Upper lobe of left lung (tissue), 6 donors: ENCODE measurements at places on chromosomes 7 and 10.

DNA sequence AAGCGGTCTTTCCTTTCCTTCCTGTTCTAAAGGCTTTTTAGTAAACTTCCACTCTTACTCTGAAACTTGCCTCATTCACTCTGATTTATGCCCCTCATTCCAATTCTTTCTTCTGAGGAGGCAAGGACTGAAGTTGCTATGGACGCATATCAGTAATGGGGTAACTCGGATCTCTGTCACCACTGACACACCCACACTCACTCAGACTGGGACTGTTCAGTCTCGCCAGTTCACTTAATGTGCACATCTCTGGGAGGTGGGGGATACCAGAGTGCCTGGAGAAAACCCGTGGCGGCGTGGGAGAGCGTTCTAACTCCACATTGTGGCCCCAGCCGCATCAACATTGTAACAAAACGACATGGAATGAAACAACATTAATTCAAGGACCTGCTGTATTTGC is 1139.3 kb upstream of the CELF2 start:
- DNase-seq: no peak

- no peak for DNase-seq
Observed at GRCh38 chr7:133044722-133045473, 37.0 kb downstream of the CHCHD3 start.

DNA sequence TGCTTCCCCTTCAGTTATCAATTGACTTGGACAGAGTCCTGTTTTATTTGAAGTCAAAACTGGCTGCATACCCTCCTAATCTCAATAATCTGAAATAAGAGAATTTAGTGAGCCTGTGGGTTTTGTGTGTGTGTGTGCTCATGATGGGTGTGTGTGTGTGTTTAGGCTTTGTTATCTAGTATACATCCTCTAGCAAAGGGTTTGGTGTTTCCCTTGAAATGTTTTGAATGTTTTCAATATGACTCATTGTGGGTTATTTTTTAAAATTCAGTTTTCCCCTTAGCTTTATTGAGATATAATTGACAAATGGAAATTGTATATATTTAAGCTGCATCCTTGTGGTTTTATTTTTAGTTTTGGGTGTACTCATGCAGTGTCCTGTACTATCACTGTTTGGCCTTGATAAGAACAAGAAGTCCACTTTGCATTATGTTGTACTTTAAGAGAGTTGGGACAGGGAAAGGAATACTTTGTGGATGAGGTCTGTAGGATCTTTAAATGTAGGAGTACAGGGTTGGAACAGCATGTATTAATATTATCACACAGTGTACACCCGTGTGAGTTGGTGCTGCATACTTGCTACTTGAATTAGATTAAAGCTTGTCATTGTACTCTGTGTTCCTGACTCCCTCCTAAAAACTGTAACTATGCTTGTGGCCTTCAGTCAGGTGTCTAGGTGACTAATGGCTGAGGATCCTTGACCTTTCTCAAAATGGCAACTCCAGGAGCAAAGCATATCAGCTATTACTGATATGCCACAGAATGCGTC is 58.3 kb downstream of the VCL start:
- no peak for DNase-seq

GRCh38 chr7:81672872-81673271 is 97.0 kb downstream of the HGF start:
- DNase-seq: no peak

DNA sequence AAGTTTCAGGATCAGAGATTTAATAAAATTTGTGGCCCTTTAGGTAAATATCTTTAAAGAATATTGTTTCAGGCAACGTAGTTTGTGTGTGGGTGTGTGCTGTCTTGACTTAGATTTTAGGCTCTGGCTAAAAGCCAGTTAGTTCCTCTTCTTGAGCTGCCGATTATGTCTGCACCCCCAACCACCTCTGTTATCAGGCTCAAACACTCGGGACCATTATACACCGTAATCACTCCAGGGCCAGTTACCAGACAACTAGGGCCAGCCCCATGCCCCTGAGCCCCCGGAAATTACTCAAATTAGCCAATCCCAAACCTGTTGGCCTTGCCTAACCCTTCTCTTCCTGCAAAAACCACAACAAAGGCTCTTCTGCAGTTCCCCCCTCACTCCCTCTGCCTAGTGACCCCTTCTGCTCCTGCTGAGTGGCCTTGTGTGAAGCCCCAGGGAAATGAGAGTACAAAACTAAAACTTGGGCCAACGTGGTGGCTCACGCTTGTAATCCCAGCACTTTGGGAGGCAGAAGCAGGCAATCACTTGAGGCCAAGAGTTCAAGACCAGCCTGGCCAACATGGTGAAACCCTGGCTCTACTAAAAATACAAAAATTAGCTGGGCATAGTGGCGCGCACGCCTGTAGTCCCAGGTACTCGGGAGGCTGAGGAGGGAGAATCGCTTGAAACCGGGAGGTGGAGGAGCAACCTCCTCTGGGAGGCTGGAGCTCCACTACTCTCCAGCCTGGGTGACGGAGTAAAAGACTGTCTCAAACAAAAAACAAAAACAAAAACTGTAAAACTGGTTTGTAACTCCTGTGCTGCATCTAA is 9.2 kb upstream of the HNRNPF start:
- peak; percentile 34 for DNase-seq

DNA sequence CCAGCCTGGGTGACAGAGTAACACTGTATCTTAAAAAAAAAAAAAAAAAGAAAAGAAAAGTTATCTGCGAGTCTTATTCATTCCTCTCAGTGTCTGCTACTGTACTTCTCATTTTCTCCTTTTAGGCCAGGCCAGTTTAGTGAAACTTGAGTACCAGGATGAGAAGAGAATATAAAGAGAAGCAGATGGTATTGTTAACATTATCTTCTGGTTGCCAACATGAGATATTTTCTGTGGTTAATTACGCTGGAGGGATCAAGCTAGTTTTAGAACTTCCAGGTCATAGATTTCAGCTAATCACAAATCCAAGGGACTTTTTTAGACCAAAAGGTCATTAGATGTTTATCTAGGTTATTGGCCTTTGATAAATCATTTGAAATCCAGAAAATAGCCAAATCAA is 252.6 kb upstream of the SMIM30 start:
- no peak for DNase-seq

- no peak for DNase-seq
Observed at GRCh38 chr7:74655768-74656440, 1.6 kb upstream of the GTF2I start.

DNA sequence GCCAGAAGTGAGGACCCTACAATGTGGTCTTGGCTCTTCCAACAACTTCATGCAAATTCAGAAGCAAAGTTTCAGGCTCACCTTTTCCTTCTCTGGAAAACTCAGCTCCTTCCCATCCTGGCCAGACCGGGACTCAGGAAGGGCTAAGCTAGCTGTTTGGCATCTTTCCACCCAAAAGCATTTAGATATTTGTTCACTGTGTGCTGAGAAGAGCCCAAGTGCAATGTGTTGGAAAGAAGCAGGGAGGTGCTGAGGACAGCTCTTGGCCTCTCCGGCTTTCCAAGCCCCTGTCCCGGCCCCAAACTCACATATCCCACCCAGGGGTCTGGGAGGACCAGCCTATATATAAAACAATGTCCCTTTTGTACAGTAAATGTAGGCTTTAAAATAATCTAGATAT is 44.5 kb downstream of the MKI67 start:
- no peak for DNase-seq

- no peak for DNase-seq
Observed at GRCh38 chr10:11046776-11047160, 29.1 kb downstream of the CELF2 start.

DNA sequence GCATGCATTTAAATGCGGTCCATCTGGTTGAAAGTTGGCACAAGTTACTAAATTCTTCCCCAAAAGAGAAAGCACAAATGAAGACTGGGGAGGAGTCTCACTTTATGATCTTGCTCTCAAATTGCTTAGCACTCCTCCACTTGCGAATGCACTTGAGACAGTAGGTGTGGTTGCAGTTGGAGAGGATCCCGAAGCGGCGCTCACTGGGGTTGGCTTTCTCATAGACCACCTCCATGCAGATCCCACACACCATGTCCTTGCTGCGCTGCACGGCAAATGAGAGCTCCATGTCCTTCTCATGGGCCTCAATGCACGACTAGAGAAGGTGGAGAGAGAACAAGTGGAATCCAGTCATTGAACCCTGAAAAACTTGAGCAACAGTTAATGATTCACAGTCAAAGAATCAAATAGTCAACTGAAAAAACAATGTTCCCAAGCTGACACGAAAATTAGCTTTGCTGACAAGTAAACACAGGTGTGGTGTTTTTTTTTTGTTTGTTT is 22.7 kb downstream of the MKRN1 start:
- peak; percentile 26 for DNase-seq

GRCh38 chr10:116688241-116688711 is 54.1 kb downstream of the HSPA12A start:
- DNase-seq: no peak

DNA sequence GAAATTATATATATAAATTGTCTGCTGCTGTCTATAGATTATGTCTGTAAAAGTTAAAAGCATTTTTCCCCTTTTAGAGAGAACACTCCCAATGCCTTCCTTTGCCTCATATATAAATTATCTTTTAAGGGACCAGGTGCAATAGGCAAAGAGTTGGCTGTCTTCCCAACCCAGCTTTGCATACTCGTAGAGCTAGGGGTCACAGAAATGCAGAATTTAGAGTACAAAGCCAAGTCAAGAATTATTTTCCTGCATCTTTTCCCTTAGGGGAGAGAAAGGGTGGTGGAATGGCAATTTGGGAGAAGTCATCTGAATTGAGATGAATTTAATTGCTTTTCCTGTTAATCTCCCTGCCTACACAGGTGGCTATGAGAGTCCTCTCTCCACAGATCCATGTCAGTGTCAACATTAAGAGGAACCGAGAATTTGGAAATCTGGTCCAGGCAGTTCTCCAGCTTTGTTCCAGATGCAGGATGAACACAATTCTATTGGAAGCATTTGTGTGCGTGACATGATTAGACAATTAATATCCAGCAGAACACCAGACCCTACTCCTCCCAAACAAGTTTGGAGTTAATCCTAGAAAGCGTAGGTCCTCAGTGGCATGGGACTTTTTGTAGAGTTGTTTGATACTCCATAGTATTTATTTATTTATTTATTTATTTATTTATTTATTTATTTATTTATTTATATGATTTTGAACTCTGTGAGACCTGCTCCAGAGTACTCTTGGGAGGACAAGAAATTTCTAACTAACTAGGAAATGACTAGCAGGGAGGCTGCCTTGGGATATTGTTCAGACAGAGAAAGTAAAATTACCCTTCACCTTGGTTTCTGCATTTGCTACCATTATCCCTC is 80.3 kb upstream of the SKAP2 start:
- no peak for DNase-seq

DNA sequence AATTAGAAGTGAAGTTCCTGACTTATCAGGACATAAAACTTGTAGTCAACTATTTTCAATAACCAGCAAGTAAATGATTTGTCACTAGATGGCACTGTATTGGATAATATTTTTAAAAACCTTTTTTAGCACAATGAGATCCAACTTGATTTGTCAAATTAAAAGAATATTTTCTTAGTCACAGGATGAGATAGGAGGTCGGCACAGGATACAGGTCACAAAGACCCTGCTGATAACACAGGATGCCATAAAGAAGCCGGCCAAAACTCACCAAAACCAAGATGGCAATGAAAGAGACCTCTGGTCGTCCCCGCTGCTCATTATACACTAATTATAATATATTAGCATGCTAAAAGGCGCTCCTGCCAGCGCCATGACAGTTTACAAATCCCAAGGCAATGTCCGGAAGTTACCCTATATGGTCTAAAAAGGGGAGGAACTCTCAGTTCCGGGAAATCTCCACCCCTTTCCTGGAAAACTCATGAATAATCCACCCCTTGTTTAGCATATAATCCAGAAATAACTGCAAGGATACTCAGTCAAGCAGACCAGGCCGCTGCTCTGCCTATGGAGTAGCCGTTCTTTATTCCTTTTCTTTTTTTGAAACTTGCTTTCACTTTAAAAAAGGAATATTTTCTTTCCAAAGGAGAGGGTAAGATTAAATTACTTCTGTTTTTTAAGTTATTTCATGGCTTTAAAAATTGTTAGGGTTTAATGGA is 255.7 kb upstream of the MKLN1 start:
- DNase-seq: peak; percentile 38

DNA sequence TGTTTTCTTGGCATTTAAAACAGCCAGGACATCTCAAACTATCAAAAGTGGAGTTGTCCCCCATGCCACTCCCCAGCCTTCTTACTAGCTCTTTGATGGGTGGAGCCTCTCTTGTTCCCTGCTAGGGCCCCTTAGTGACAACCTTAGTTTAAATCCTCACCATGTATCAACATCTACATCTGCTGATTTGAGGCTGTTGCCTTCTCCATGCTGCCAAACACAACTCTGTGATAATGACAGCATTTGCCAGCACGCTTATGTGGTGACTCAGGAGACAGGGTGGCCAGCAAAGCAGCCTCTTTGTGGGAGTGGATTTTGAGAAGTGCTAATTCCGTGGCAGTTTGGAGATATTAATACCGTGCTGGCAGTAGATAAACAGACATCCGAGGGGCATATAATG is 145.4 kb downstream of the LRRC4 start:
- no peak for DNase-seq

- no peak for DNase-seq
Observed at GRCh38 chr7:136859803-136860202, 8.6 kb upstream of the CHRM2 start.

GRCh38 chr7:107961405-107961804 is 41.6 kb downstream of the LAMB1 start:
- no peak for DNase-seq

DNA sequence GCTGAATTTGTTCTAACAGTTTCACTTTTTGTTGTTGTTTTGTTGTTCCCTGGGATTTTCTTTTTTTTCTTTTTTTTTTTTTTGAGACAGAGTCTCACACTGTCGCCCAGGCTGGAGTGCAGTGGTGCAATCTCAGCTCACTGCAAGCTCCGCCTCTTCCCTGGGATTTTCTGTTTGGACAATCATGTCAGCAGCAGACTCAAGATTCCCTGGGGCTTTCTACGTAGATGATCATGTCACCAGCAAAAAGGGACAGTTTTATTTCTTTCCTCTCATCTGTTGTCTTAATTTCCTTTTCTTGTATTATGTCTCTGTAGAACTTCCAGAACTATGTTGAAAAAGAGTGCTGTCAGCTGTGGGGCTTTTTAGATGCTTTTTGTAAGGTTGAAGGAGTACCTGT is 241.4 kb downstream of the TNS3 start:
- peak; percentile 15 for DNase-seq

GRCh38 chr7:140330595-140330994 is 67.7 kb downstream of the SLC37A3 start:
- DNase-seq: no peak

- no peak for DNase-seq
Observed at GRCh38 chr7:130095812-130096211, 25.5 kb downstream of the KLHDC10 start.

- no peak for DNase-seq
Observed at GRCh38 chr7:135368416-135369186, 135.0 kb downstream of the STRA8 start.

DNA sequence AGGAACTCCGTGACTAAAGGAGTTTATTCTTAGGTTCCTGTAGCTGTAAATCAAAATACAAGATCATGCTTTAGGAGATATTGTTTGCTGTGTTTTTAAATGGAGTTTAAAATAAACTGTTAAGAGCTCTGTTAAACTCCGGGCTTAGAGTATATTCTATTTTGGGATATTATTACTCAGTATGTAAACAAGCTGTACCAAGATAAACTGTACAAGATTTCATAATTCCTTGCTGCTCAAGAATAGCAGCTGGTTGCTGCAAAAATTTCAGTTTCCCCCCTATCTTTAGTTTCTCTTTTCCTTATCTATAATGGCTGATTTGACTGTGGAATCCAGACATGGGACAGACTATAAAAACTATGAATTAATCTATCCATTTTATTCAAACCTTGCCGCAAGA is 215.7 kb downstream of the HTR7 start:
- DNase-seq: no peak

- no peak for DNase-seq
Observed at GRCh38 chr7:10082896-10083295, 890.8 kb upstream of the PHF14 start.

GRCh38 chr7:68622500-68622899 is 975.8 kb upstream of the AUTS2 start:
- no peak for DNase-seq
